Left kidney (tissue), 8 donors: ENCODE measurements at places on chromosomes 4 and X. TPM values are rescaled to one million over a fixed set of nuclear protein-coding genes. Genes with fewer than 3 reads are reported as not detected.

LUZP4 gene
- polyA plus RNA-seq, result not detected

BEX5 gene
- 12.9 TPM for polyA plus RNA-seq

GLOD5 gene
- polyA plus RNA-seq, result 0.81 TPM

SMS gene
- polyA plus RNA-seq, result 152 TPM

PALLD gene
- polyA plus RNA-seq, result 203 TPM

TMEM35A gene
- polyA plus RNA-seq, result 7.9 TPM

P2RY4 gene
- 0.48 TPM for polyA plus RNA-seq

DNA sequence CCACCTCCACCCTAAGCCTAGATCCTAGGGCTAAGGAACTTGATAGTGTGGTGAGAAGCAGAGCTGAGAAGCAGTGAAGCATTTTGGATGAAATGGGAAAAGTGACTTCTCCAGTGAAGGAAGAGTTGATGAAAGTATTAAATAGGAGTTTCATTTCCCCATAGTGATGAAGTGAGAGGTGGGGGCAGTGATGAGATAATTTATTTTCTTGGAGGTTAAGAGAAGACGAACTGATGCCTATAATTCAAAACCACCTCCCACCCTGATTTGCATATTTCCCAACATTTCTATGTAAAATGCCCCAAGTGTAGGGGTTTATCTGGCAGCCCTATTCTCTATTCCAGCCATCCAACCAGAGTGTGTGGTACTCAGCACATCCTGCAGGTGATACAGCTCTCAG is 6.3 kb downstream of the LONRF3 start:
- DNase-seq, result no peak

GRCh38 chr4:7419961-7420660 is 14.6 kb downstream of the PSAPL1 start:
- no peak for DNase-seq

DNA sequence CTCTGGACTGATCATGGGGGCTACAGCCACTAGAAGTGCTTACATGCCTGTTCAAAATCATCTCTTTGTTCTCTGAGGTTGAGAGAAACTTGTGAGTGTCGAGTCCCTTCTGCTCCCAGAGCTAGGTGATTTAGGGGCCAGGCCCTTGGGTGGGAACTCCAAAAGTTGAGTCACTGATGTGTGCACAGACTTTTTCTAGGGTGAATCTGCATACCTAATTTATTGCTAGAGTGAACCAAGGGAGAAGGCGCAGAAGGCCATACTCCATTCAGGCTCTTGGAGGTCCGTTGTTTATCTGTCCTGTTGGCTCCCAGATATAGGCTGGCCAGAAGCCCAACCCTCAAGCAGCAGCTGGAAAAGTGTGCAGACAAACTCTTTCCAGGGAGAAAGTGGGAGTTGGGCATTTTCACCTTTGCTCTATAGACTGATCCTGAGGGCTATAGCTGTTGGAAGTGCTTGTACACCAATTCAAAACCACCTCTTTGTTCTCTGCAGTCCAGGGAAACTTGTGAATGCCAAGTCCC is 80.8 kb upstream of the ARX start:
- DNase-seq, result no peak

- DNase-seq, result no peak
Observed at GRCh38 chr4:89586318-89586717, 250.6 kb downstream of the SNCA start.

- DNase-seq, result no peak
Observed at GRCh38 chr4:155659176-155659575, 7.5 kb upstream of the GUCY1A1 start.

DNA sequence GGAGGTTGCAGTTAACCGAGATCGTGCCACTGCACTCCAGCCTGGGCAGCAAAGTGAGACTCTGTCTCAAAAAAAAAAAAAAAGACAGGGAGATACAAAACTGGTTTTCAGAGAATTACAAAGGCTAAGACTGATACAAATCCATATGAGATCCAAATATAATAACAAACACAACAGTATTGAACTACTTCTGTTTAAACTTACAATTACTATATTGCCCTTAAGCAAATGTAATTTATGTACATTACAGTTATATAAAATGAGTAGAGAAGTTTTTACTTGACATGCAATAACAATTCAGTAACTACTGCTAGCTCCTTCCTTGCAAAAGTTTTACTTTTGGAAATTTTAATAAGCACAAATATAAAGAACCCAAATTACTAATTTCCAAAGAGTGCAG is 52.6 kb upstream of the PABPC1L2A start:
- DNase-seq, result no peak
